Activated T-cell treated with anti-CD3 and anti-CD28 coated beads for 1 hour (primary cell): ENCODE measurements at places on chromosomes 1 and 21.

DNA sequence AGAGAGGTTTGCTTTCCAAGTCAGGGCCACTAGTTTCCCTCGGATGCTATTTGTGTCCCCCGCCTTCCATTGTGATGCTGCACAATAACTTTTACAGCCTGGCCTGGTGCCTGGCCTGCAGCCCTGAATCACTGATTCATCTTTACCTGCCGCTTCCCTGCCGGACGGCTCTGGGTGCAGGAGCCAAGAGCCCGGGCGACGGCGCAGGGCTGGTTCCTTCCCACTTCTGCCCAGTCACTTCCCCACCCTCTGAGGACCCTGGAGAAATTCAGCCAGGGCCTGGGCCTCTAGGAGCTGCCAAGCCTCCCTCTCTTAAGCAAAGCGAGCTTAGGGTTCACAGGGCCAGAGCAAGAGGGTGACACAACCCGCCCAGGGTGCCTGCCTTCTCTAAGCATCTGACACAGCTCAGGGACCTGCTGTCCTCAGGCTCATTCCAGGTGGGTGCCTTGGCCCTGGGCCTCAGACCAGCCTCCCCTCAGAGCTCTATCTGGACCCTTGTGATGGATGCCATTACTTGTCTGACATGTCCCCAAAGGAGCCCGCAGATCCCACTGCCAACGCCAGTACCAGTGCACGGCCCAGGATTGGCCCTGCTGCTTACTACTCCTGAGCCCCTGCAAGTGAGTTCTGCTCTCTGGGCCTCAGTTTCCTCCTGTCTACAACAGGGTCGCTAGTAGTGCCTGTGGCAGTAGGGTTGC lies 381.0 kb upstream of the VAMP3 start:
- DNase-seq, result no peak

DNA sequence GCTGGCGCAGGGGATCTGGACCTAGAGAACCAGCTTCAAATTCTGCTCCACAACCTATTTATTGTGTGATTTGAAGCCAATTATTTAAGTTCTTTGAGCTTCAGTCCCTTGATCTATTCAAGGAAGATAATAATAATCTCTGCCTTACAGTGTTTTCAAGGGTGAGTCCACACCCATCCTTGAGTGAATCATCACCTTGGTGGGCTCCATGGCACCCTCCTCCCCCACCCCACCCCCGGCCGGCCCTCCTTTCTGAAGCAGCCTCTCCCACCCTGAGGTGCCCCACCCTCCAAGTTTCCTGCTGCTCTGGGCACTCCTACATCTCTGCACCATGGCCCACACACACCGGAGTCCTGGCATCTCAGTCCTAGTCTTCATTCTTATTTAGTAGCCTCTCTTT lies 38.3 kb downstream of the TCP10L start:
- DNase-seq, result no peak

DNA sequence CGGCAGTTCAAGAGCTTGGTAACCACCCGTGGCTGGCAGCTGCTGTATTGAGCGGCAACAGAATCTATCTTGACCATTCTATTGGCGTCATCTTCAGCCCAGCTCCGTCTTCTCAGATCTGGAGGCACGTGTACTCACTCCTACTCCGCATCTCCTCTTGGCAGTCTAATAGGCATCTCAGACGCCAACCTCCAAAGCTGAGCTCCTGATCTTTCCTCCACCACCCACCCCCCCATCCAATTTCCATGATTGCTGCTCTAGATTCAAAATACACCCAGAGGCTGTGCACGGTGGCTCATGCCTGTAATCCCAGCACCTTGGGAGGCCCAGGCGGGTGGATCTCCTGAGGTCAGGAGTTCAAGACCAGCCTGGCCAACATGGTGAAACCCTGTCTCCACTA lies 84.6 kb upstream of the CASZ1 start:
- DNase-seq, result no peak

DNA sequence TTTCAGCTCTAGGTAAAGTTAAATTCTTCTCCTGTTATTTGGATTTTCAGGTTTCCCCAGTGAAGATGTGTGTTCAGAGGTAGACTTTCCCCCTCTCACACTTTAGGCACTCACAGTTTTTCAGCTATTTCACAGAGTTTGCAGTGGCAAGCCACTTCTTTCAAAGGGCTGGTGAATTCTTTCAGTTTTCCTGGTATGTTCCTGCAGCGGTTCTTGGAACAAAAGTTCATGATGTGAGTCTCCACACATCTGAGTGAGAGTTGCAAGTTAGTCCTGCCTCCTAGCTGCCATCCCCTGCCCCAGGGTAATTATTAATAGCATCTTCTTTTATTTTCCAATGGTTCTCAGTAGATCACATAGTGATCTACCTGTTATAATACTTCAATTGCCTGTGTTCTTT lies 27.3 kb upstream of the CD84 start:
- no peak for DNase-seq

DNA sequence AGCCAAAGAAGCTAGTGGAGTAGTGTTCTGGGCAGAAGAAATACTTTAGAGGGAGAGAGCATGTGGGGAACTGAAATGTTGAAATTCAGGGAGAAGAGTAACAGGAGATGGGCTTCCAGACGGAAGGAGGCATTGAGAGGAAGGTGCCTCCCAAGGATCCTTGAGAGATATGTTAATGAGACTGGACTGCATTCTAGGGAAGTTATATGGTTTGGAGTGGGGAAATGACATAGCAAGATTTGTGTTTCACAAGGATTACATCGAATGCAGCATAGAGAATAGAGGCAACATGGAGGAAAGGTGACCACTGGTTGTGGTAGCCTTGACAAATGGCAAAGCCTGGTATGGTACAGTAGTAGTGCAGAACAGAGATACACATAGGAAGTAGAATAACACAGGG lies 160.5 kb upstream of the HMCN1 start:
- no peak for DNase-seq

DNA sequence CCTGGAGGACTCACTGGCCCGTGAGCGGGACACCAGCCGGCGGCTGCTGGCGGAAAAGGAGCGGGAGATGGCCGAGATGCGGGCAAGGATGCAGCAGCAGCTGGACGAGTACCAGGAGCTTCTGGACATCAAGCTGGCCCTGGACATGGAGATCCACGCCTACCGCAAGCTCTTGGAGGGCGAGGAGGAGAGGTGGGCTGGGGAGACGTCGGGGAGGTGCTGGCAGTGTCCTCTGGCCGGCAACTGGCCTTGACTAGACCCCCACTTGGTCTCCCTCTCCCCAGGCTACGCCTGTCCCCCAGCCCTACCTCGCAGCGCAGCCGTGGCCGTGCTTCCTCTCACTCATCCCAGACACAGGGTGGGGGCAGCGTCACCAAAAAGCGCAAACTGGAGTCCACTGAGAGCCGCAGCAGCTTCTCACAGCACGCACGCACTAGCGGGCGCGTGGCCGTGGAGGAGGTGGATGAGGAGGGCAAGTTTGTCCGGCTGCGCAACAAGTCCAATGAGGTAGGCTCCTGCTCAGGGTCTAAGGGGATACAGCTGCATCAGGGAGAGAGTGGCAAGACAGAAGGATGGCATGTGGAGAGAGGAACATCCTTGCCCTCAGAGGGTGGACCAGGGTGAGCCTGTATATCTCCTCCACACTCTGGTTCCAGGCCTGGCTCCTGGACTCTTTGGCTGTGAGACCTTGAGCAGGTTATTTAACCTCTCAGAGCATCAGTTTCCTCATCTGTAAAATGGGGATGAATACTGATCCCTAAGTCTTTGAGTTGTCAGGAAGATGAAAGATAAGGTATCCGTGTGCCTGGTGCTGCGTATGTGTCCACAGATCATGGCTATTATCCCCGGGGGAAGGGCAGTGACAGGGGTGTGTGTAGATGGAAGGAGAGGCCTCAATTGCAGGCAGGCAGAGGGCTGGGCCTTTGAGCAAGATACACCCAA lies 17.2 kb upstream of the SEMA4A start:
- no peak for DNase-seq

GRCh38 chr1:222911866-222912265 lies 97.0 kb downstream of the DISP1 start:
- DNase-seq, result no peak

- DNase-seq, result no peak
These were observed 14.6 kb downstream of the ARHGEF10L start for GRCh38 chr1:17553975-17554700.

GRCh38 chr1:203169770-203170520 lies 5.7 kb downstream of the MYBPH start:
- DNase-seq, result no peak

GRCh38 chr21:15731243-15731613 lies 1.4 kb downstream of the USP25 start:
- no peak for DNase-seq

DNA sequence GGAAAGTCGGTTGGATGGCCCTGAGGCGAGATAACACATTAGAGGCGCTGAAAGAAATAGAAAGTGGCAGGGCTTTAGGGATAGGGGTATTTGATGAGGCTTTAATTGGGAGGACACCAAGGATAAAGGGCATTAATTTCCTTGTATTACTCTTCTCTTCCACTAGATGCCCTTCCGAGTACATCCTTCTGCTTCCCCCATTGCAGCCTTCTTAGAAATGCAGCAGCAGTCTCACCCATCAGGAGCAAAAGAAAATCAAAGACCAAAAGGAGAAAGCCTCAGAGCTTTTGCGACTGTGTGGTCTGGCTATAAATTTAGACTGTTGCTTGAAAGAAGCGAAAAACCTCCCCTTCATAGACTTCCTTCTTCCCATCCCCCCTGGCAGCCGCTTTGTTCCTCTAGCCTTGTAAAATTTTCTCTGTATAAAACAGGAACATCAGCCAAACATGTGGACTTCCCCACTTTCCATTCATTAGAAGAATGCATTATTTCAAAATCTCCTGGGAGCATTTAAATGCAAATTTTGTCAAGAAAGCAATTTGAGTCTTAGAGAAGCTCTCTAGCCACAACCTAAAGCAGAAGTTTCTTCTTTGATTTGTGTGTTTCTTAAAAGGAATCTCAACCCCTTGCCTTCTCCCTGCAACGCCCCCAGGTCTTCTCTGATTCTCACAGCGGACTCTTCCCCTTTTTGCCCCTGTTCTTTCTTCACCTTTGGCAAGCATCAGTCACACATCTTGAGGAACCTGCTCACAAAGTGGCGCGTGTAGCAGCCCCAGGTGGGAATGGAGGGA lies 76.6 kb downstream of the NDUFS5 start:
- no peak for DNase-seq

- DNase-seq, result no peak
These were observed 18.3 kb upstream of the PPIE start for GRCh38 chr1:39720094-39720999.

DNA sequence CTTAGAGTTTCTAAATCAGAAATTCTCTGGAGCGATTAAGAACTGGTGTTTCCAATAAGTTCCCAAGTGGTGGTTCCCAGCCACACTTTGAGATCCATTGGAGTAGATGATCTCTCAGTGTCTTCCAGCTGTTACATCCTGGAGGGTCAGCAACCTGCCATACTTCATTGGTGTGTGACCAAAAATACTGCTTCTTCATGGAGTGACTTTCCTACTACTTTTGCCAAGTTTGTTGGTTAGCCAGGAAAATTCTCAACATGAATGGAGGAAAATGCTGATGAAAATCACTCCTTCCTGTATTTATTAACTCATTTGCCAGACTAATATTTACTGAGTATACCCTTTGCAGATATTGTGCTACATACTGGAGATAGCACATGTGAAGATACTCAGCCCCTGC lies 186.1 kb downstream of the FGGY start:
- no peak for DNase-seq

DNA sequence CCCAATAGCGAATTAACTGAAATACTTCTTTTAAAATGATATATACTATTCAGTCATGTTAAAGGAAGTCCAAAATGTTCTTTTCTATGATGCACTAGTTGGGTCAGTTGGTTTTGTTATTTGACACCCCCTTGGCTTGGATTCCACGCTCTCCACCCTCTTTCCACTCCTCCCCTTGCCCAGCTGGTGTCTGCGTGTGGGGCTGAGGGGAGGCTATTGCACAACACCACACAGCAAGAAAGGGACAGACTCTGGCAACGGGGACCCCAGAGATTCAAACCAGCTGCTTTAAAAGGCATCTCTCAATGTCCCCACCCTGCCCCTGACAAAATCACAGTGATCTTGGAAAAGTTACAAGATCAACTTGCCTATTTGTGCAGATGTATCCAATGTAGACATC lies 394.3 kb downstream of the TGFB2 start:
- DNase-seq, result no peak

DNA sequence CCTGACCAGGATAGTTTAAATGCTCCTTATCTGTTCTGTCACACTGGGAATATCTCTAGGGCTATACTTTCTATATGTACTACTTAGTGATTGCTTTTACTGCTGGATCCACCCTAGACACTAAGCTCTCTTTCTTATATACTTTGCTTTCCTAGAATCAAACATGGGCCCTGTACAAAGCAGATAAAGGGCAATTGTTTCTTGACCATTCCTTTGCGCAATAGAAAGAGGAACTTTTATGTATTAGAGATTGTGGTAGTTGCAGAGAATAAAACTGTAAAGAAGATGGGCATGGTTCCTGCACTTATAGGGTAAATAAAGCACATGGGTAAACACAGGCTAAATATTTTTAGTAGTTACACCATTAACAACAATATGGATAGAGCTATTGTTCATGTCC lies 58.8 kb downstream of the ATP6V1G3 start:
- no peak for DNase-seq

GRCh38 chr1:27887215-27888021 lies 15.1 kb downstream of the THEMIS2 start:
- no peak for DNase-seq

GRCh38 chr1:53439337-53440207 lies 19.6 kb upstream of the DMRTB1 start:
- DNase-seq, result no peak

DNA sequence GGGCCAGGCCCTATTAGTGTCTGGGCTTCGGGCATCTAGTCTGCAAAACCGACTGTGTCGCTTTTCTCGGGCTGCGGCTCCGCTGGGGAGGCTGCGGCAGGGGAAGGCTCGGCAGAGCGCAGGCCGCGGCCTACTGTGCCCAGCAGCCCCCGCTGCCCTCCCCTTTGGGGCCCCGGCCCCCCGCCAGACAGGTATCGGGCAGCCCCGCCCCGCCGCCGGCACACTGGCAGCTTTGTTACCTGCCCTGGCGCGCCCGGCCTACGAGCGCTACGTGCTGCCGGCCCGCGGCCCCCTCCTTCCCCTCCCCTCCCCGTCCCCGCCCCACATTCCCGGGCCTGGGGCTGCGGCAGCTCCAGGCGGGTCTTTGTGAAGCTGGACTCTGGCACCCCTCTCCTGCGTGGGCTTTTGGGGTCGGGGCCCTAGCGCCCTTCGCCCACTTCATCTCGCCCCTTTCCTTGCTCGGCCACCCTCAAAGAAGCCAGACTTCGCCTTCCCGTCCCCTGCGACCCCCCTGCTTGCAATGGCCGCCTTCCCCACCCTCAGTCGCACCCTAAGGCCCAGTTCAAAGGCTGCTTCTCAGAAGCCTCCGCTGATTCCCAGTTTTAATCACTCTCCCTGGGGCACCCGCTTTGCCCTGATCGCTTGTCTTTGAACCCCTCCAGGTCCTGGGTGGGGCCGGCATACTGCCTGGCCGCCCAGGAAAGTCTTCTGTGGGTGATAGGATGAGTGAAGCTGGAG lies 48.9 kb upstream of the SLC2A1 start:
- DNase-seq, result no peak

DNA sequence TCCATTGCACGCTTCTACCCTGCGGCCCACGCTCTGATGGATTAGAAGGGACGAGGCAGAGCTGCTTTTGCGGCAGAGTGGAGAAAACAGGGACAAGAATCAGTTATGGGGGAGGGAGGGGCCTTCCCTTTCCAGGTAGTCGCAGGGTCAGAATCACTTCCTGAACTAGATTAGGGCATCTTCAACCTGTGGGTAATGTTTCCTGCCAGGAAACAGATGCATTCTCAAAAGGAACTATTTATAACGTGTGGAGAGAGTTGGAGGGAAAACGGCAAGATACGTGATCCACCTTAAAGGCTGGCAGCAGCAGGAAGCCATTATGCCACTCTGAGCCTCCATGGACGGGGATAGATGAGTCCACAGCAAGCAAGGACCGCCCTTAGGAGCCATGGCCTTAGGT lies 59.9 kb upstream of the CNTN2 start:
- DNase-seq, result no peak

- no peak for DNase-seq
These were observed 7.4 kb upstream of the AMPD1 start for GRCh38 chr1:114702737-114703136.
